ENCODE measurements at places on chromosomes 11 and 22. TPM values are rescaled to one million over a fixed set of nuclear protein-coding genes. Genes with fewer than 3 reads are reported as not detected.
A peak's percentile ranks its signal among the peaks of the same experiment; 100 is the strongest.

- DNase-seq: no peak
Measured at GRCh38 chr11:103234974-103235373, 125.7 kb downstream of the DYNC2H1 start.

OR52E5 gene
- not detected for total RNA-seq

DNA sequence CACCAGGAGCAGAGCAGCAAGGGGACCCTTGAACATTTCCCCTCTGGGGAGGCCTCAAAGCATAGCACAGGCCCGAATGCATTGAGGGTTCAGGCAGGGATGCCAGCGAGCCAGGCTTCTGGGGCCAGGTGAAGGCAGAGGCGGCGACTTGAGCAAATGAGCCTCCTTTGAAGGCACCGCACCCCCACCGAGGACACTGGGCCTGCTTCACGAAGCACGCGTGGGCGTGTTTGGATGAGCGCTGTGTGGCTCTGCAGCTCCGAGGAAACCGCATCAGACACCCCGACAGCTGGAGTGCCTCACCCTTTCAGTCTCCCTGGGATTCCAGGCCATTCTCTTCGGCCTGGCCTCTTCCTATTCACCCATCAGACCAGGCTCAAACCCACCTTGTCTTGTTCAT is 301.8 kb downstream of the NTM start:
- DNase-seq: no peak

DNA sequence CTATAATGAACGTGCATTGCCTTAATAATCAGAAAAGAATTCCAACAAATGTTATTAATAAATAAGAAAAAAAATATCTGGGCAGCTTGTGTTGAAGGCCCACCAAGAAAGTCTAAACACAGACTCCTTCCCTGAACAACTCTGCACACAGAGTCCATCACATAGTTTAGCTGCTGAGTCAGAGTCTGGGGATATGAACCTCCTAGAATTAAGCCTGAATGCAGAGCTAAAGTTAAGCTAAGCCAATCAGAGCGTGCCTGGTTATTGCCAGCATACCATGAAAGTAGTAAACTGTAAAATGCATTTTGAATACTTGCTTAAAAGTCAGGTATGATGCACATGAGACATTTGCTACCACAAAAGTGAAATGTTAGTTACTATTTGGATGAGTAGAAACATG is 25.6 kb upstream of the TENM4 start:
- peak; percentile 32 for DNase-seq

NLRP14 gene
- not detected for total RNA-seq

- DNase-seq: no peak
Measured at GRCh38 chr22:16651217-16651616, 58.6 kb upstream of the CCT8L2 start.

PGAP2 gene
- total RNA-seq: 16.6 TPM

CD3D gene
- total RNA-seq: not detected

INS gene
- not detected for total RNA-seq

DNA sequence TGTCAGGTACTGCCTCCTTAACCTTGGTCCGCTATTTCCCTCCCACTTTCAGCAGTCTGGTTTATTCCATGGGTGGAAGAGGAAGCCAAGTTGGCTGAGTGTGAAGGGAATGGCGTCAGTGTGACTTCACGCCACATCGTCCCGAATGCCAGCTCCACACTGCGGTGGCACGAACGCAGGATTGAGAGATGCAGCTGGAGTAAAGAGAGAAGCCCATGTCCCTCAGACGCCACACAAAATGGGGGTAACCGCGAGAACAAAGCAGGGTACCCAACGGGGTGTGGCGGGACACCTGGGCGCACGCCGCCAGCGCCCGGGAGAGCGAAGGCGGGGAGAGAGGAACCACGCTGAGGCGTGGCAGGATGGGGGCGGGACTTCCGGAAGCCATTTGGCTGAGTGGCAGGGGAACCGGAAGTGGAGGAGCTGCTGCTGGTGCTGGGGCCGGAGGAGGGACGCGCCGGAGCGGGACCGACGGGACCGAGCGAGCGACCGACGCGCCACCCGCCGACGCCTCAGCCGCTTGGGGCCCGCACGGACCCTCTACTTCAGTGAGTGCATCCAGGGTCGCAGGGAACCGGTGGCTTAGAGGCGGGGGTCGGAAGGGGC is at the start of gene PAFAH1B2:
Gene PAFAH1B2, plus strand, starts transcription at position 417 of the 606 bp plus-strand sequence. CDS start 8,161 bp downstream, outside the sequence.
- peak; percentile 84 for DNase-seq

DNA sequence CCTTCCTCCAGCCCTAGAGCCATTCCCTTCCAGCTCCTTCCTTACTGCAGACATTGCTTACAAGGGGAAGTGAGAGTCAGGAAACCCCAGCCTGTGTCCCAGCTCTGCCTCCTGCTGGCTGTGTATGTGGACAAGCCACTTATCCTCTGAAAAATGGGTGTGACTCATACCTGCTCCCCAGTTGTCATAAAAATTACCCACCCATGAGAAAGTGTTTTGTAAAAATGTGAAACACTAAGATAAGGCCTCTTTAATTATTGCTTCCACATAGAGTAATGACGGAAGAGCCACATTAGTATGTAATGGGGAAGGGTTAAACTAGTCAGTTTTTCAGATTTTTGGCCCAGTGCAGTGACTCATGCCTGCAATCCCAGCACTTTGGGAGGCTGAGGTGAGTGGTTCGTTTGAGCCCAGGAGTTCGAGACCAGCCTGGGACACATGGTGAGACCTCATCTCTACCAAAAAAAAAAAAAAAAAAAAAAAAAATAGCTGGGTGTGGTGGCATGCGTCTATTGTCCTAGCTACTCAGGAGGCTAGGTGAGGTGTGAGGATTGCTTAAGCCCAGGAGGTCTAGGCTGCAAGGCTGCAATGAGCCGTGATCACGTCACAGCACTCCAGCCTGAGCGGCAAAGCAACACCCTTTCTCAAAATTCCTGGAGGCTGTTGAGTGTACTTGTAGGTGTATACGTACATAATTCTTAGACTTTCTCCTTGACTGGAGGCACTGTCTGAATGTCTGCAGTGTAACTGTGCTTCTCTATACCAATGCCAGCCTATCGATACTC is 84.9 kb downstream of the CTTN start:
- DNase-seq: peak; percentile 98

DNA sequence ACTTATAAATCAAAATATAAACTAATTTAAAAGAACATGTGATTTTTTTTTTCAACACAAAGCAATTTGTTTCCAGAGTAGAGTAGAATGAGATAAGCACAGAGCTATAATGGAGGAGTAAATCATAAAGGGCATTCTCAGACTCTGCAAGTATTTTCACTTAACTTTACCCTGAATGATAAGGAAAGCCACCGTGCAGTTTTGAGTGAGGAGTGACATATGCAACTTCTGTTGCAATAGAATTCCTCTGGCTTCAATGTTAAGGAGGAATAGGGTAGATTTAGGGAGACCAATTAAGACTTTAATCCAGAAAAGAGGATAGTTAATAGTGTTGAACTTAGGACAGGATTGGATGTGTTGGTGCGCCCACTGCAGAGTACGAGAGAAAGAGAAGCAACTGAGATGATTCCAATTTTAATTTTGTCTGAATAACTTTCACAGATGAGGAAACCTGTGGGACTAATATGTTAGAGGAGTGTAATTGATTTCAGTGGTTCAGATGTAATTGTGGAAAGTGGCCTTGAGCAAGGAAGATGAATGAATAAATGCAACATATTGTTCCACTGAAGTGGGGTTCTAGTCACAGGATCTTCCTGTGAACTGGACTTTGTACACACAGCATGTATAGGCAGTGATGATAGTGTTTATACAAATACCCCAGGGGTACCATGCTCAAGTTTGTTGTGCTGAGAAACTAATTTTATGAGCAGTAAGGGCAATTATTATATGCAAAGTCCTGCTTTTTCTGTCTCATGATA is 255.5 kb upstream of the ANO3 start:
- no peak for DNase-seq

DNA sequence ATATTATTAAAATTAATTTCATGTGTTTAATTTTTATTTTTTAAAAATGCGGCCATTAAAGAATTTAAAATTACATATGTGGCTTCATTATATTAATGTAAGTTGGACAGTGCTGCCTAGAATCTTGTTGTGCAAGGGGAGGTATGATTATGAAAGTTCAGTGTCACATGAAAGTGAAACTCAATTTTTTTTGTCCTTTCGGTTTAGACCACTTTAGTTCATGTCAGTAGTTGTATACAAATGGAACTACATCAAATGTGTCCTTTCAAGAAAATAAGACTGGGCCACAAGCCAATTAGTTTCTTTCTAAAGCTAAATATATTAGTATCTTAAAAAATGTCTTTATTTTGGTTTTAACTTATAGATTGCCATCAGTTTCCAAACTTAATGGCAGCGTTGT is 35.7 kb downstream of the TBCEL start:
- DNase-seq: no peak

DNA sequence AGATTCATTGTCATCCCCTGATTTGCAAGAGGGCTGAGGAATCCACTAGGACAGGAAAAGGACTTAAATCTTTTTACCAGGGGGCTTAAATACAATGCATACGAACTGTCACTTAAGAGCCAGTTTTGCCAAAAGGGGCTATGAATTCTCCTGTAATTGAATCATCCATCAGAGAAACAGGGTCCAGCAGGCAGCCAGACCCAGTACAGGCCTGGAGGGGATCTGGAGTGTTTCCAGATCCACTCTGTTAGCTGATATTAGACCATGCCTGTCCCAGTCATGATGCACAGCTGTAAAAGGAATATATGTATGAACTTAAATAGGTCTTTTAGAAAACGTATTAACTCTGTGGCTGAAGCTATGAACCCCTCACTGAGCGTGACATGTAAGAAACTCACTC is 53.8 kb upstream of the PRSS23 start:
- no peak for DNase-seq

AMOTL1 gene
- 10.8 TPM for total RNA-seq

DNA sequence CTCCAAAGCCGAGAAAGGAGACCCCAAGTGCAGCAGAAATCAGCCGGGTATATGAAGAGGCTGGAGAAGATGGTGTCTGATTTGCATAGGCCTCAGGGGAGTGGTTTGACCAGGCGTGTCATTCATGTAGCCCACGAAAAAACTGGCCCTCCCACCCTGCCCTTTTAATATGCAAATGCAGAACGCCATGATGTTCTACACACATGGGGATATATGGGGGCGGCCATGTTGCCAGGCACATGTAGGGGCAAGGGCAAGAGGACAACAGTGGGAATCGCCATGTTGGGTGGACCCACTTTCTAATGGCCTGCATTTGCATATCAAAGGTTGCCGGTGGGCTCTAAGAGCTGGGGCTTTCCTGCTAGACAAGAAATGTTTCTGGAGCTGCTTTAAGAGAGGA is 86.4 kb downstream of the ISX start:
- DNase-seq: no peak

RBMXL2 gene
- total RNA-seq: not detected

- peak; percentile 50 for DNase-seq
Measured at GRCh38 chr11:16925561-16926065, 88.6 kb downstream of the PLEKHA7 start.

- no peak for DNase-seq
Measured at GRCh38 chr11:12121517-12121916, 11.1 kb downstream of the MICAL2 start.

UVRAG gene
- 19.3 TPM for total RNA-seq

CCDC87 gene
- 0.31 TPM for total RNA-seq

DNA sequence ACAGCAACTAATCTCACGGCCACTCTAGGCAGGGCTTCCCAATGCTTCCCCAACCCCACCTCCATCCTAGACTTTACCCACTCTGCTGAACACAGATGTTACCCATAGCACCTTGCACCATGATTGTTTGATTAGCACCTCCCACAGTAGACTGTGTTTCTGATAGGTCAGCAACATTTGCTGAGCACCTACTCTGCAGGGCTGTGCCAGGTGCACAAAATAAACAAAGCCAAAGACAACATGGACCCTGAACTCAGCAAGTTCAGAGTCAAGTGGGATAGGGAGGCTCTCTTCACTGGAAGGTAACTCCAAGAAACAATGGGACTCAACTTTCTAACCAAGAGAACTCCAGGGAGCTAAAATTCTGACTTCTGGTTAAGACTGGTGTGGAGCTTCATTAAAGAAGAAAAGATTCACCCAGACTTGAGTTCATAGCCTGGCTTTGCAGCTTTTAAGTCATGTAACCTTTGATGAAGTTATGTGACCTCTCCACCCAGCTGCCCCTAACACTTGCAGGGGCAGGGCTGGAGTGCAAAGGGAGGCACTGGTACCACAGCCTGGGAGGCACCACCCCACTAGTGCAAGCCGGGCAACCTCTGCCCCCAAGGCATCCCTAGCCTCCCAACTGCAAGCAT is 6.7 kb upstream of the RTN4RL2 start:
- no peak for DNase-seq

CHADL gene
- not detected for total RNA-seq

DNA sequence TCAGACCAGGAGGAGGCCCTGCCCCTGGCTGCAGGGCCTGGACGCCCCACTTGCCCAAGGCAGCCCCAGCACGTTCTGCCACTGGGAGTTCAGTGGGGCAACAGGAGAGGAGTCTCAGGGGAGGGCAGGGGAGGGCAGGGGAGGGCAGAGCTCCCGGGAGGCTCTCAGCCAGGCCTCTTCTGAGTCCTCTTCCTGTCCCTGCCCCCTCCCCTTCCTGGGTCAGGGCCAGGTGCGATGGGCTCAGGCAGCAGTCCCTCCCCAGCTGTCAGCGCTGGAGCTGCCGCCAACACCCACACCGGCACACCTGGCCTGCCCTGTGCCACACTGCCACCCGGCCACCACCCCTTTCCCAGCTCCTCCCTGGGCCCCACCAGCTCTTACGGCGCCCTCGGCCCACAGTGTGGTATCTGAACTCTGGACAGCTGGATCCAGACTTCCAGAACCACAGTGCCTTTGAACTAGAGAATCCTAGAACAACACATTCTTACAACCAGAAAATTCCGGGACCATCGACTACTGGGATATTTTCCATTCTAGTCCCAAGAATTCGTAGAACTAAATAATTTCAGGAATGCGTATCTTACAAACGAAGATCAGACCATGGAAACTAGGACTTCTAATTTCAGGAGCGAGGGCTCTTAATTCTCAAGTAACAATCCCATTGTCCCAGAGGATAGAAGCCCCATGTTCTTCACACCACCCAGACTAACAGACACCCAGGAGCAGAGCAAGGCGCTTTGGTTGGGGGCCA is 21.8 kb downstream of the RPL3 start:
- no peak for DNase-seq

- DNase-seq: no peak
Measured at GRCh38 chr11:88183233-88183632, 8.0 kb upstream of the RAB38 start.

DNA sequence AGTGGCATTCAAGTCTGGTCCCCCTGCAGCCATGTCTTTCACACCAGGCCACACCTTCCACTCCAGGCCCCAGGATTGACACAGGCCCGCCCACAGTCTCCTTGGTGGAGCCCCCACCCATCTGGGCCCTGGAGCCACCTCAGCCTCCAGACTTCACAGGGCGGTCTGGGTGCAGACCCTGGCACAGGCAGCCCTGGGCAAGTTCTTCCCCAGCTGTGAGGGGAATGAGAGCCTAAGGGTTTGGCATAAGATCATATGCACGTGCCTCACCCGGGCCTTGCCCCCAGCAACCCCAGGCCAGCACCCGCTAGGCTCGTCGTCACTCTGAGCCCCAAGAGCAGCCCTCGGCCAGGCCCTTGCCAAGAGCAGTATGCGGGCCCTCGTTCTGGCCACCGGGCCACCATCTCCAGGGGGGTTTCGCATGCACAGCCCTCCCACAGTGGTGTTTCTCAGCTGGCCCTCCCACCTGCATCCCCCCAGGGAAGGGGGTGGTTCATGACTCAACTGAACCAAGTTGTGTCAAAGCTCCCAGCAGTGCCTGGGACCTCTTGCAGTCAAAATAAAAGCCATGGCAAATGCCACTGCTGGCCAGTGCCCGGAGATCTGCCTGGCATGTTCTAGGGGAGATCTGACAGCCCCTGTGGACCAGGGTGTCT is 70.4 kb upstream of the KCNQ1OT1 start:
- no peak for DNase-seq

LSP1 gene
- total RNA-seq: 71.7 TPM

ZNRF3 gene
- total RNA-seq: 3.0 TPM

MS4A7 gene
- total RNA-seq: not detected

ART1 gene
- not detected for total RNA-seq

- DNase-seq: no peak
Measured at GRCh38 chr11:44192462-44193100, 97.1 kb downstream of the EXT2 start.
